ENCODE measurements at places on chromosomes 16 and 17.

GRCh38 chr17:400257-400656 is 47.6 kb upstream of the RPH3AL start:
- DNase-seq = no peak

DNA sequence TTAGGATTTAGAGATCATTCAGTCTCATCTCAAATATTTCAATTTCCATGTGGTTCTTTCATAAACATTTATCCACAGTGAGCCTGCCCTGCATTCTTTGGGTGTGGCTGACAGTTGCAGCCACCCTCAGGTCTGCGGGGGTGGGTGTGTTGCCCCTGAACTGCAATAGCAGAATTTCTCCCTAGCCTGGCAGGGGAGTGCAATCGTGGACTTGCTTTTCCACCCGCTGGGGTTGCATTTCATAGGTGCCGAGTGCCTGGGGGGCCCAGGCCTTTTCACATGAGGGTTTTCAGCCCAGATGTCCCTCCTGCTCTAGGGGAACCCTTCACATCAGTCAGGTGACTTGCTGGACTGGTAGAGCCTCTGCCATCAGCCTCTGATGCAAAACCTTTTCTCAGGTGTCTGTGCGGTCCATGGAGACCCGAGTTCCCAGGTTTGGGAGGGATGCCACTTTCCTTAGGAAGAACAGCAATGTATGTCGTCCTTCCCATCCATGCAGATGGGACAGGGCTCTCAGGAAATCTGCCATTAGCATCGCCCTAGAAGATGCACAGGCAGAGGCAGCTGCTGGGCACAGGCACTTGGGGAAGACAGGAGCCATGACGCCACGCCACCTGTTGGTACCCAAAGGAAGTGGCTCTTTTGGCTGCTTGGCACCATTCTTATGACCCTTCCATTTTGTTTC is 2.4 kb upstream of the USP36 start:
- DNase-seq = peak; percentile 71

DNA sequence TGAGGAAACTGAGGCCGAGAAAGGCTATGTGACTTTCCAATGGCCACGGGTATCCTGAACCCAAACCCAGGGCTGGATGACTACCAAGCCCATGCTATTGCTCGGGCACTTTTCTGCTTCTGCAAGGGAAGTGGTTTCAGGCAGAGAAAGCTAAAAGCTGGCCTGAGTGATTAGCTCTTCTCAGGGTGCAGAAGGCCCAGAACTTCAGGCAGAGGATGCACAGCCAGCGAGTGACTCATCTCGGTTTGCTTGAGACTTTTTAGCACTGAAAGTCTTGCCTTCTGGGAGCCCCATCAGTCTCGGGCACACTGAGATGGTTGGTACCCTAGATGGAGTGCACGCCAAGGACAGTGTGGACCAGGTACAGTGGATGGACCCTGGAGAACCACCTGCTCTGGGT is 129.5 kb upstream of the SDK2 start:
- DNase-seq = peak; percentile 7

GRCh38 chr17:39581071-39581758 is 26.5 kb downstream of the NEUROD2 start:
- DNase-seq = no peak

- DNase-seq = no peak
Observed at GRCh38 chr17:63840591-63841349, 1.7 kb downstream of the SMARCD2 start.

- no peak for DNase-seq
Observed at GRCh38 chr16:85177448-85177846, 65.2 kb upstream of the CIBAR2 start.

- no peak for DNase-seq
Observed at GRCh38 chr17:42120161-42120769, 902 bp downstream of the KAT2A start.

DNA sequence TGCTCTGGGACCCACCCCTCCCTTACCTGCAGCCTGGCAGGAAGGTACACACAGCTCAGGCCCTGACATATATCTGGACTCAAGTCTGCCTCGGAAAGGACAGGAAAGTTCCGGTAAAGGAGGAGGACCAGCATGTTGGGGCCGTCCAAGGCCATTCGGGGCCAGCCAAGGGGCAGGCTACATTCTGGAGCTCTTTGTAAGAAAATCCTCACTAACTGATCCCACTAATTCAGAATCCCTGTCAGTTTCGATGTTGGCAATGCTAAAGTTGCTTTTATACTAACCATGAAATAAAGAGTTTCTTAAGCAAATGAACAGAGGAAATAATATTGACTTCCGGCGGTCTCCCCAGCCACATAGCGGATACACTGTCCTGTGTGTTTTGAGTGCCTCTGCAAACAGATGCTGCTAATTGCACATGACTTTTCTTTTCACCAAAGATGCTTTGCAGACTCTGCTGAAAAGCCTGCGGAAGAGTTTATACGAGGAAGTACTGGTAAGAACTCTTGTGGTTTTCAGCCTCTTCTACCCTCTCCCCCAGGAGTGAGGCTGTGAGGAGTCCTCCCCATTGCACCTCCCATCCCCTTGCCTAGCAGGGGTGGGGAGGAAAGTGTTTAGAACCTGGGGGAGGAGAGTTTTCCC is 54.8 kb downstream of the PLXDC1 start:
- DNase-seq = peak; percentile 89

GRCh38 chr17:39270923-39271322 is 45.2 kb upstream of the STAC2 start:
- DNase-seq = peak; percentile 72

DNA sequence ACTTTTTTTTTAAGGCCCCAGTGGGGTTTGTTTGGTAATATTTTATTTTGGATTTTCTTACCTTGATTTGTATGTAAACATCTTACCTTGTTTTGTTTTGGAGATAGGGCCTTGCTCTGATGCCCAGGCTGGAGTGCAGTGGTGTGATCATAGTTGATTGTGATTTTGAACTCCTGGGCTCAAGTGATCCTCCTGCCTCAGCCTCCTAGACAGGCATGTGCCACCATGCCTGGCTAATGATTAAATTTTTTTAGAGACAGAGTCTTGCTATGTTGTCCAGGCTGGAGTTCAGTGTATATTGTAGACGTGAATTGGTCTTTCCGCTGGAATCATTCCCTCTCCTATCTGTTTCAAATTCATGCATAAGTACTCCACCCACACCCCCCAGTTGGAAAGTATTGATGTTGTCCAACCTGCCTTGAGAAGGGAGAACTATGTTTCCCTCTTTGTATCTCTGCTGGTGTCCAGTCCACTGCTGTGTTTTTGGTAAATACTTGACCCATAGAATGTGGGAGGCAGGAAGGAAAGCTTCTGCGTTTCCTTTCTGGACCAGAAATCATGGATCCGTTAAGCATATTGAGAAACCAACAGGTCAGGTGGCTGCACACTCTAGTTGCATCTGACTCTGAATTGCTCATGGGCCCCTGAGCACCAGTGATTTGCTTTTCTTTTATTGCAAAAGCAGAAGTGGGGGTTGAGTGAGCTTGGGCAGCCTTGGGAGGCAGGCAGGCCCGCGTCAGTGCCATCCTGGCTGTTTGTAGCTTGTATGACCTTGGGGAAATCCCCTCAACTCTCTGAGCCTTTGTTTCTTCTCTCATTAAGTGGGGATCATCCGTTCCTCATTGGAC is 25.0 kb downstream of the RMI2 start:
- DNase-seq = peak; percentile 84

DNA sequence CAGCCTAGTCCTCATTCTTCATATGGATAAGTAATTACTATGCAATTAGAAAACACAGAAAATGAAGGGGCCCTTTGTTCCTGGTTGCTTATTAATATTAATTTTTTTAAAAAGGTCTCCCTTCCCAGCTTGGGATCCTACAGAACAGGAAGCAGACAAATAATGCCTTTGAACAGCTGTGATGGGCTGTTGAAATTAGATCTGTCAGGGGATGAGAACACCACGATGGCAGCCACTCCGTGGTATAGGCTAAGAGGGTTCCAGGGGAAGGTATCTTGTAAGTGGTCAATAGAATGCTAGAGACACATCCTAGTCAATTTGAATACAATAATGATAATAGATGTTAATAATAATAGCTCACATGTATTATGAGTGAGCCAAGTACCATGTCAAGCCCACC is 83.1 kb downstream of the CCDC182 start:
- no peak for DNase-seq

- DNase-seq = no peak
Observed at GRCh38 chr16:23398987-23399805, 53.8 kb downstream of the COG7 start.

- DNase-seq = no peak
Observed at GRCh38 chr16:86396422-86396821, 113.9 kb upstream of the FOXF1 start.

DNA sequence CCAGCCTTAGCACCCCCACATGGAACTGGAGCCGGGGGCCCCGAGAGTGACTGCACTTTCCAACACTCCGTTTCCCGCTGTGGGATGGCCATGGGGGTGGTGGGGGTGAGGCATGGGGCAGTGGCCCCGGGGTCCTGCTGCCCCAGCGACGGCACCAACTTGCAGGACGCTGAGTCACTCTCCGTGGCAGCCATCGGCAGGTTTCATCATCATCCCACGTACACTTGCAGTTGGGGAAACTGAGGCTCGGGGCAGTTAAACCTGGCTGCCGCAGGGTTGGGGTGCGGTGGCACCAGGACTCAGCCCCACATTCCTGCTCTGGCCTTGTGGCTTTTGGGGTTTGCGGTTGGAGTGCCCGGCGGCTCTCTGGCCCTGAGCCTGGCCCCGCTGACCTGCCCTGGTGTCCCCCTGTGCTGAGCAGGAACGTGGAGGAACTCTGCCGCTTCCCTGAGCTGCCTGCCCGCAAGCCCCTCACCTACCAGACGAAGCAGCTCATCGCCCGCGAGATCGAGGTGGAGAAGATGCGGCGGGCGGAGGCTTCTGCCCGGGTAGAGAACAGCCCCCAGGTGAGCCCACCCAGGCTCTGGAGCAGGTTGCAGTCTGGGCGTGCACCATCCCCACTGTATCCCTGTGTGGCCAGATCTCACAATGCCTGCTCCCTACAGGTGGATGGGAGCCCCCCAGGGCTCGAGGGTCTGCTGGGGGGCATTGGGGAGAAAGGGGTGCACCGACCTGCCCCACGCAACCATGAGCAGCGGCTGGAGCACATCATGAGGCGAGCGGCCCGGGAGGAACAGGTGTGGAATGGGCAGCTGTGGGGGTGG is 4.0 kb downstream of the GNG13 start:
- no peak for DNase-seq

DNA sequence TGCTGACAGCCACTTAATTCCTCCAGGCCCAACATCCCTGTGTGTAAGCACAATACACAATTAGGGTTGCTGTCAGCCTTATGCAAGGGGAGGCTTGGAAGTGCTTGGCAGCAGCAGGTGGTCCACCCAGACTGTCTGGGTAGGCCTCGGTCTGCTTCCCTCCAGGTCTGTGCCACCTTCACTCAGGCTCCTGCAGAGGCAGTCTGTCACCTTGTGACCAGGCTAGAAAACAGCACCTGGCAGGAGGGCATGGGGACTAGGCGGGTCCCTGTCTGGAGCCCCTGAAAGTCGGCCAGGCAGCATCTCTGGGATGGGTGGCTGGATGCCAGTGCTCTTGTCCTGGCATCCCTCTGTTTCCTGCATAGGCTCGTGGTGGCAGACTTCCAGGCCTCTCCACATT is 578.1 kb downstream of the KCNJ18 start:
- no peak for DNase-seq

GRCh38 chr16:53753431-53753830 is 49.5 kb downstream of the FTO start:
- DNase-seq = peak; percentile 37

GRCh38 chr17:39671651-39672521 is 3.6 kb downstream of the PNMT start:
- peak; percentile 67 for DNase-seq

DNA sequence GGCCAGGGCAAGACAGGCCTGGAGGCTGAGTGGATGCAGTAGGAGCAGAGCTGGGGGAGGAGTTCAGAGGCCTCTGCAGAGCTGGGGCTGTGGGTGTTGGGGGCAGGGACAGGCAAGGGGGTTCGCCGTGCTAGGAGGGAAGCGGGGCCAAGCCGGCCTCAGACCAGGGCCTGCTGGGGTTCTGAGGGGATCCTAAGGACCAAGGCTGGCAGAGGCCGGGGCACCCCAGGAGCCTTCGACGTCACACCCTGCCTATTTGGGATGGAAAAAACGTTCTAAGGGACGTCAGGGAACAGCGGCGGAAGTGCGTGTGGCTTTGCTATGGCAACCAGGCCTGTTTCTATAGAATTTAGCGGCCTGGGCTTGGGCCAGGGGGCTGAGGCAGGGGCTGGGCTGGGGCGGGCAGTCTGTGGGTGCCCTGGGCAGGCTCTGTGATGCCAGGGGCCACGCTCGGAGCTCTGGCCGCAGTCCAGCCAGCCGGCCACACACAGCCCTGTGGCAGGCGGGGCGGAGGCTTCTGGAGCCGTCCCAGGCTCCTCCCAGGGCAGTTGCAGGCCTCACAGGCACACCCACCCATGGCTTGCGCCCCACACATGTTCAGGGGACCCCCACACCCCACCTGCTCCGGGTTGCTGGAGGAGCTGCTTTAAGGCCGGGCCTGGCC is 3.7 kb downstream of the TRAF7 start:
- DNase-seq = no peak

- peak; percentile 43 for DNase-seq
Observed at GRCh38 chr17:75059369-75060345, 12.6 kb downstream of the KCTD2 start.

DNA sequence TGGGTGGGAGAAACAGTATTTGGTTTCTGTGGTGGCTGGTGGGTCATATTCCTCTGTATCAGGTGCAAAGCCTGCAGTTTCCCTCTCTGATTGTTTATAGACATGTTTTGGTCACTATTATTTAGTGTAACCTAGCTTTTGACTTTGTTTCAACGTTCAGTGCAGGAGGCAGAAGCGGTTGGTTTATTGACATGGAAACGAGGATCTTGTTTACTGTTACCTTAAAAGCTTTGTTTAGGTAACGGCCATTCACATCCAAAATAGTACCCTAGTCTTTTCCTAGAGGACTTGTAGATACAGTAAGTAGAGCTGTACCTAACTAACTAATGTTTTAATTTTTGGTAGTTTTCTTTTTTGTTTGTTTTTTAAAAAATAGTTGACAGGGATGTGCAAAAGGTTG is 3.5 kb downstream of the MSI2 start:
- DNase-seq = no peak

- no peak for DNase-seq
Observed at GRCh38 chr17:45976755-45977505, 22.1 kb upstream of the STH start.

GRCh38 chr17:63579633-63580032 is 21.1 kb upstream of the TACO1 start:
- no peak for DNase-seq

DNA sequence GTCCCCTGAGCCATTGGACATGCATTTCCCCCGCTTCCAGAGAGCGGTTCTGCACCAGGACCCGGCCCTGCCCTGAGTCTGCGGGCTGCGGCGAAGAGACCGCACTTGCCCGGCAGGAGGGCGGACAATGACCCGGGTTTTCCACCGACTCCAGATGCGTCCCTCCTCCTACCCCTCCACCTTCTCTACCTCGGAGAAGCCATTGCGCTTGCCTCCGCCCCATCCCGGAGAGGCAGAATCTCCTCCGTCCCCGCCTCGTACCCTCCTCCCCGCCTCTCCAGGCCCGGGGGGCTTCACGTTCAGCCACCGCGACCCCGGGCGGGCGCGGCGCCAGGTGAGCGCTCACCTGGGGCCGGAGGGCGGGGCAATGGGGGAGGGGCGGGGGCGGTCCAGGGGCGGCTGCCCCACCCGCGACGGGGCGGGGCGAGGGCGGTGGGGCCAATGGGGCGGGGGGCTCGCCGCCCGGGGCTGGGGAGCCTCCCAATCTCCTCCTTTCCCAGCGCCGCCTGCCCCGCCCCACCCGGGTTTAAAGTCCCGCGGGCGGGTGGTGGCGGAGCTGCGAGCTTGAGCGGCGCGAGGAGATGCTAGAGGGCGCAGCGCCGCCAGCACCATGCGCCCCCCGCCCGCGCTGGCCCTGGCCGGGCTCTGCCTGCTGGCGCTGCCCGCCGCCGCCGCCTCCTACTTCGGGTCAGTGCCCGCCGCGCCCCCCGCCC is at the start of gene WNT9B:
WNT9B (plus strand) TSS at position 555 of the 713 bp plus-strand sequence; CDS start at position 611, 56 bp downstream.
- DNase-seq = no peak

- DNase-seq = no peak
Observed at GRCh38 chr17:4720787-4721186, 10.4 kb downstream of the ARRB2 start.
